AG08396 (cell line): ENCODE measurements at places on chromosomes 11 and 22.
A peak's percentile ranks its signal among the peaks of the same experiment; 100 is the strongest.

- no peak for DNase-seq
Observed at GRCh38 chr22:20964090-20964798, 2.8 kb upstream of the AIFM3 start.

DNA sequence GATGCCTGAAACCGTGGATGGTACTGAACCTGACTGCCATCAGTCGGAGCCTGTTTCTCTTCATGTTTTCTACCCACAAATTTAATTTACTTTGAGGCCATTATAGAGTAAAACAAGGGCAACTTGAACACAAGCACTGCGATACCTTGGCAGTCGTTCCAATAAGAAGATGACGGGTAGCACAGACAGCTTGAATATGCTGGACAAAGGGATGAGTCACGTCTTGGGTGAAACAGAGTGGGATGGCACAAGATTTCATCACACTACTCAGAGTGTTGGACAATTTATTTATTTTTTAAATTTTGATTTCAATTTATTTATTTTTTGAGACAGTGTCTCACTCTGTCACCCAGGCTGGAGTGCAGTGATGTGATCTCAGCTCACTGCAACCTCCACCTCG is 5.7 kb downstream of the DIXDC1 start:
- no peak for DNase-seq

GRCh38 chr22:48218889-48219420 is 1456.5 kb downstream of the TBC1D22A start:
- no peak for DNase-seq

DNA sequence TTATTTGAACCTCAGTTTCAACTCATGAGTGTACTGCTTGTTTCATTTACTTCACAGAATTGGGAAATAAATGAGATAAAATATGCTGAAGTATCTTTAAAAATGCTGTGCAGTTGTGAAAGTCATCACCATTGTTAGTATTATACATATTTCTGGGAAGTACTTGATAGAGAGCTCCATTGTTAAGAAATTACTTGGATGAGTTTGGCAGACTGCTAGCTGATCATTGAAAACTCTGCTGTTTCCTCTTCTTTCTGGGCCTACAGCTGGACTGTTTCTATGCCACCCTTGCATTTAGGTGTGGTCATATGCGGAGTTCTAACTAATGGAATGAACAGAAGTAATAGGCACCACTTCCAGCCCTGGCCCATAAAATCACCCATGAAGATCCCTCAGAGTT is 10.0 kb downstream of the SIK2 start:
- DNase-seq = no peak

GRCh38 chr11:117870103-117870952 is 6.1 kb downstream of the FXYD6 start:
- no peak for DNase-seq

DNA sequence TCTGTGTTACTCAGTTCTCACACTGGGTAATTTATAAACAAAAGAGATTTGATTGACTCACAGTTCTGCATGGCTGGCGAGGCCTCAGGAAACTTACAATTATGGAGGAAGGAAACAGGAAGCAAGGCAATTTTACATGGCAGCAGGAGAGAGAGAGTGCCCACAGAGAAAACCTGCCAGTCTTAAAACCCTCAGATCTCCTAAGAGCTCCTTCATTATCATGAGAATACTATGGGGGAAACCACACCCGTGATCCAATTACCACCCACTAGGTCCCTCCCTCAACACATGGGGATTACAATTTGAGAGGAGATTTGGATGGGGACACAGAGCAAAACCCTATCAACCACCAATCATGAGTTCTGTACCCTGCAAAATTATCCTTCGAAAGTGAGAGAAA is 1180.8 kb downstream of the JRKL start:
- DNase-seq = no peak

DNA sequence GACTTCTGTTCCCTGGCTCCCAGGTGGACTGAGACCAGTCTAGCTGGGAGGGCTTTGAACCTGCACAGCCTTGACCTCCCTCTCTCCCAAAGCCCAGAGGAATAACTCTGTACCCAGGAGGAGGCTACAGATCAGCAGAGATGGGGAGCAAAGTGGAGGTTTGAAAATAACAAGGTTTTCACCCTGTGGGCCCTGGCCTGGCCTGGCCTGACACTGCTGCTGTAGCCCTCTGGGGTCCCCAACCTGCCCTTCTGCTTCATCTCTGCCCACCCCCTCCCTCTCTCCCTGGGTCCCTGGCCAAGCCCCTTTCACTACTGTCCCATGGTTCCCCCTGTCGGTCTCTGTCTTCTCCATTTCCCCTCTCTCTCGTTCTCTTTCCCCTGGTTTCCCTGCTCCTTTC is 225.2 kb downstream of the BUD13 start:
- no peak for DNase-seq

DNA sequence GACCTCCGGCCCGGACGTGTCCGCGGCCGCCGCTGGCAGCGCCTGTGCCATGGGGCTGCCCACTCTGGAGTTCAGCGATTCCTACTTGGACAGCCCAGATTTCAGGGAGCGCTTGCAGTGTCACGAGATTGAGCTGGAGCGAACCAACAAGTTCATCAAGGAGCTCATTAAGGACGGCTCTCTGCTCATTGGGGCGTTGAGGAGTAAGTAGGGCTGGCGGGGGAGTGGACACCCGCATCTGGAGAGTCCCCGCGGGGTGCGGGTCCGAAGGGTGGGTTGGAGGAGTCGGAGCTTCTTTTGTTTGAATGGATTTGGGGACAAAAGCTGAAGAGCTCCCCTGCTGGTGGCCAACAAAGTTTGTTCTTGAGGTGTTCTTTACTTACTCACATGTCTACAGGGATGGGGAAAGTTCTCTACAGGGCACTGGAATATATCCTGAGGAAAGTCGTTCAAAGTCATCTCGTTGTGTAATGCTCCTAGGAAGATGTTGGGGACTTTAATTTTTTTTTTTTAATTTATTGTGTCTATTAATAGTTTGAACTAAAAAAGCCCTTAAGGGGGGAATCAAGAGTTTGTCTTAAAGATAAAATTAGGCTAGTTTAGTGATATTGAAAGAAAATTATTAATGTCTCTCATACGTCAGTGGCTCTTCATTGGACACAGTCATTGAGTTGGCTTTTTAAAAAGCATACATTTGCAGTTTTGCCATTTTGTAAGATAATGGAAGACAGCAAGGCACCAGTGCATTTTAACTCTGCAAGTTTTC is 725 bp downstream of the ARHGAP42 start:
- peak; percentile 80 for DNase-seq

- DNase-seq = no peak
Observed at GRCh38 chr11:1888811-1889210, 2.9 kb downstream of the PRR33 start.
